ENCODE measurements at places on chromosomes 5 and 9. TPM values are rescaled to one million over a fixed set of nuclear protein-coding genes. Genes with fewer than 3 reads are reported as not detected.

EEIG1 gene
- polyA plus RNA-seq: 22.0 TPM

GRAMD2B gene
- 34.6 TPM for polyA plus RNA-seq

DNA sequence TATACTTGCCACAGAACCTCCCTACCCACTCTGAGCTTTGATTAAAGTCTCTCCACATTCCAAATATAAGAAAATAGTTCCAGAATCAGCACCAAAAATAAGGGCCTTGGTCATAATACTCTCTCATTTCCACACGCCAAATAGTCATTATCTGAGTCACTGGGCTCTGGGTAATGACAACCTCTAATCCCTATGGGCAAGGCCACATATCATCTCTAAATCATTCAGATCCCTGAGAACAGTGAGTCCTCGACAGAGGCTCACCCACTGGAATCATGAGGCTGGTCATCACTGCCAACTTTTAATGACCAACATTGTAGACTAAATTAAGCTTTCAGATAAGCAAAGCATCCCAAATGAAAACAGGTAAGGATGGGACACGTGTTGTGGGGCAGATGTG lies 28.1 kb downstream of the FAM114A2 start:
- H3K27ac ChIP-seq: no peak overlapping the region
- no peak overlapping the region for H3K4me3 ChIP-seq
- H3K27me3 ChIP-seq: no peaks in the 10 kb centered on the region
- no peak for DNase-seq

DNA sequence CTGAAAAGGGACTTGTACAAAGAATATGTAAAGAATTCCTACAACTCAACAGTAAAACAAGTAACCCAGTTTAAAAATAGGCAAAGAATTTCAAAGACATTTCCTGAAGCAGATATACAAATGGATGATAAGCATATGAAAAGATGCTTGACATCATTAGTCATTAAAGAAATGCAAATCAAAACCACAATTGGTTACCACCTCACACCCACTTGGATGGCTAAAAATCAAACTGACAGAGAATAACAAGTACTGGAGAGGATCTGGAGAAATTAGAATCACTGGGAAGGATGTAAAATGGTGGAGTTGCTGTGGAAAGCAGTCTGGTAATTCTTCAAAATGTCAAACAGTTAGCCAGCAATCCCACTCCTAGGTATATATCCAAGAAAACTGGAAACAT lies 12.5 kb upstream of the FOXE1 start:
- no peaks in the 10 kb centered on the region for H3K4me1 ChIP-seq
- no peaks in the 10 kb centered on the region for H3K36me3 ChIP-seq

DNA sequence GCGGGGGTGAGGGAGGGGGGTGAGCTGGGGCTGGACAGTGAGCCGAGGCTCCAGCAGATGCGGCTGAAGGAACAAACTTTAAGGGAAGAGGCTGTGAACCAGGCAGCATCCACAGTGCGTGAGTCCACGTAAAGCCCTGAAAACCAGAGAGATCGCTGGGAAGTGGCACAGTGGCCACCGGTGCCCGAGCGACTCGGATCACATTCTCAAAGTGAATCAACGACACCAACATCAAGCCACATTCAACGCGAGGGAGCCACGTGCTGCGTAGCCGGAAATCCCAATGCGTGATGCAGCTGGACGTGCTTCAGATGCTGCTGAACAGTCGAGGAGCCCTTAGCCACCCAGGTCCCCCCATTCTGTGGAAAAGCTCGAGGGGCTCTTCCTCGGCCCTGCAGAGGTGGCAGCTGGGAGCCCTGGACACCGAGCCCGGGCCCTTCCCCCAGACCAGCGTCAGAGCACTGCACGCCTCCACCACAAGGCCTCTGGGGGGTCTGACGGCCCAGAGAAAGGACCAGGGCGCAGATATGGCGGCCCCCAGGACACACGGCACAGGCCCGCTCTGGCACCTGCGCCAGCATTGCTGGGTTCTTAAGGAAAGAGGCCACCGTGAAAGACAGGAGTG lies 53.7 kb upstream of the EXOC3 start:
- peak; percentile 52 for DNase-seq
- H3K27me3 ChIP-seq: no peaks in the 10 kb centered on the region
- no peak overlapping the region for H3K4me3 ChIP-seq
- no peaks in the 10 kb centered on the region for H3K4me1 ChIP-seq
- no peak overlapping the region for H3K27ac ChIP-seq

PHF24 gene
- not detected for polyA plus RNA-seq

DNA sequence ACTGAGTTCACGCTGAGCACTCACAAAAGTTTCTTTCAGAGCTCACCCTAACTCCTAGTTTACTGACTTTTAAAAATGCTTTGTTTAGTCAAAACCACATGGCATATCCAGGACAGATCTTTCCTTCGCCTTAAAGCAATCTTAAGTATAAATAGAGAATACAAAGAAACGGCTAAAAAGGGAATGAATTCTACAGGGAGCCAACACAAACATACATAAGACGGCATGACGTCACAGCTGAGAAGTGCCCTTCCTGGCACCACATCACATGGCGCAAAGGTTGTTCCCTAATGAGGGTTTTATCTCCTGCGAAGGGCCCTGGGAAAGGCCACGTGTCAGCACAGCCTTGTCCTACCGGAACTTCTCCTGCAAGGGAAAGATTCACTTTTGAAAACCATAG lies 141.3 kb downstream of the IRX1 start:
- H3K4me3 ChIP-seq: no peak overlapping the region
- no peak overlapping the region for H3K27ac ChIP-seq
- no peak for DNase-seq
- H3K4me1 ChIP-seq: no peaks in the 10 kb centered on the region

DNA sequence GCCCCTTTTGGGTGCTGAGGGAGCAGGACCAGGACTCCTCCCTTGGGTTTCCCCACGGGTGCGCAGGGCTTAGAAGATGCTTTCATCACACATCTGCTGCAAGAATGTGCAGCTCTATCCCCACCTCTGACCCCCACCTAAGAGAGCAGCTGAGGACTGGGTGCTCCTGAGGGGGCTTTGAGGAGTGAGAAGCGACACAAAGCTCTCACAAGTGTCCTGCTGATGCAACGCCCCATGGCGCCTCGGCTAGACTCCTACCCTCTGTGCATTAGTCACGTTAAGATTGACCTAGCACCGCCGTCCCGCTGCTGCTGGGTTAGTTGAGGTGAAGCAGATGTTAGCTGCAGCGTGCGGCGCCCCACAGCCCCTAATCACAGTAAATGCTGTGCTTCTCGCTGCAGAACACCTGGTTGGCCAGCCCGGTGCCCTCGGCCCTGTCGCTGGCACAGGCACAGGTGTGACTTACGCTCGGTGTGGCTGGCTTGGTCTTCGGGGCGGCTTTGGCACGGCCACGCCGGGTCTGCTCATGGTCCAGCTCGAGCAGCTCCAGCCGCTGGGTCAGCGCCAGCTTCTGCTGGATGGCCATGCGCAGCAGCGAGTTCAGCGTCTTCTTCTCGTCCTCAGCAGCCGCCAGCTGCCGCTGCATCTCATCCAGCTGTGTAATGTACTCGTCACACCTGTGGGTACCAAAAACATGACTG lies 45.0 kb upstream of the IPPK start:
- H3K4me1 ChIP-seq: no peaks in the 10 kb centered on the region
- H3K36me3 ChIP-seq: peaks cover 19% of the 10 kb centered on the region
- peak; percentile 43 for DNase-seq
- no peak overlapping the region for H3K27ac ChIP-seq
- no peak overlapping the region for H3K4me3 ChIP-seq

DNA sequence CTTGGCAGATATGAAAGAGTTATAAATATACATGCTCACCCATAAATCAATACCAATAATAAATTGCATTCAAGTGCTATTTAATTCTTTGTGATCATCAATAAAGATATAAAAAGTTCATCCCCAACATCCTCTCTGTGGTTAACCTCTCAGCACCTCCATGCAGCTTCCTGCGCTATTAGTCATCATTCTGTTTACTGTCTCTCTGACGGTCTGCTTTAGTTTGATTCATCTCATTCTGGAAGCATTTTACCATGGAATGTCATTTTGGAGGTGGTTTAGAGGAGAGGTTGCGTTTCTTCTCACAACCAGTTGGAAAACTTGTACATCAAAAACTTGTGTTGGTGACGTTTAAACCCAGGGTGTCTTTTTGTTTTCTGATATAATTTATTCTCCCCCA lies 486.6 kb downstream of the BRINP1 start:
- no peaks in the 10 kb centered on the region for H3K4me1 ChIP-seq
- no peak overlapping the region for H3K4me3 ChIP-seq
- H3K27ac ChIP-seq: no peak overlapping the region
- no peak for DNase-seq
- H3K27me3 ChIP-seq: peaks cover 1% of the 10 kb centered on the region
- H3K36me3 ChIP-seq: no peaks in the 10 kb centered on the region

DNA sequence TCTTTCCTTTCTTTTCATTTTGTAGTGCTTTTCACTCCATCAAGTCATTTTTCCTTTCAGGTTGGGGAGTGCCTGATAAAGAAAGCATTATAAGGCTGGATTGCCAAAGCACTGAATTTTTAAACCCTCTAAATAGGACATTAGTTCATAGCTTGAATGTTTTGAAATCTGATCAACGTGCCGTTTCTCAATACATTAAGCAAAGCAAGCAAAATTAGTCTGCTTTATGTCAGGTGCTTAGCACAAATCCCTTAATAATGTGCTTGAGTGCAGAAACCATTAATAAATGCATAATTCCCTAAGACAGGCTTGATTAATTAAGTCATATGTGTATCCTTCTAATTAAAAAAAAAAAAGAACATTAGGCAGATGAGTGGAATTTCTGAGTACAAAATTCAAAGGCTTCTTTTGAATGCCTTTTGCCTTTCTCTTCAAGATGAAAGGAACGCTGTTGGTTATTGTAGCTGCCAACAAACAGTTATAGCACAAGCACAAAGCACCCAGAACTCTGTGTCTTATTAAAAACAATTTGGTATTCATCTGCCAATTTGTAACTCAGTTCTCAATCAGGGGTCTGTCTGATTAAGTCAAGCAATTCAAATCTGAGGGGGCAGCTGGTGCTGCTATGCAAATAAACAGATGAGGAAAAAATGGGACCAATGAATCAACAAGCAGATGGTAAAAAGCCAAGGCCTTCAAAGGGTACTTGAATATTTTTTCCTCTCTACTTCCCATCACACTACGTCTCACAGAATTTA lies 233.7 kb downstream of the TLE1 start:
- H3K36me3 ChIP-seq: no peaks in the 10 kb centered on the region
- H3K27ac ChIP-seq: no peak overlapping the region
- H3K4me1 ChIP-seq: peaks cover 2% of the 10 kb centered on the region
- no peaks in the 10 kb centered on the region for H3K27me3 ChIP-seq
- no peak overlapping the region for H3K4me3 ChIP-seq

DNA sequence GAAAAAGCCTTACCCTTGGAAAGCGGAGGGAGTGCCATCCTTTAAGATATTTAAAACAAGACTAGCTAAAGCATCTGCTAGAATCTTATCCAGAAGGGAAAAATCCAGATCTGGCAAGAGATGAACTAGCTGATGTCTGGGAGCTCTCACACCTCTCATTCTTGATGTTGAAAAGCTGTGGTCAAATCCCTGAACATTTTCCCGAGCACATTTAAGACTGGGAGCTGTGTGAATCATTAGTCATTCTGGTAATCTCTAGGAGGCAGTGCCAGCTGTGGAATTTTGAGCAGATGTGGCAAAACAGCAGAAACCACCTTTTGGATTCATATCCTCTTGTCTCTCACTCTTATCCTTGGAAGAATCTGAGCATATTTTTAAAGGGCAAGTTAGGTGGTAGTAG lies 218.0 kb downstream of the MAN2A1 start:
- no peaks in the 10 kb centered on the region for H3K36me3 ChIP-seq
- no peaks in the 10 kb centered on the region for H3K27me3 ChIP-seq
- no peak overlapping the region for H3K27ac ChIP-seq
- DNase-seq: no peak
- H3K4me3 ChIP-seq: no peak overlapping the region
- peaks cover 3% of the 10 kb centered on the region for H3K4me1 ChIP-seq

DNA sequence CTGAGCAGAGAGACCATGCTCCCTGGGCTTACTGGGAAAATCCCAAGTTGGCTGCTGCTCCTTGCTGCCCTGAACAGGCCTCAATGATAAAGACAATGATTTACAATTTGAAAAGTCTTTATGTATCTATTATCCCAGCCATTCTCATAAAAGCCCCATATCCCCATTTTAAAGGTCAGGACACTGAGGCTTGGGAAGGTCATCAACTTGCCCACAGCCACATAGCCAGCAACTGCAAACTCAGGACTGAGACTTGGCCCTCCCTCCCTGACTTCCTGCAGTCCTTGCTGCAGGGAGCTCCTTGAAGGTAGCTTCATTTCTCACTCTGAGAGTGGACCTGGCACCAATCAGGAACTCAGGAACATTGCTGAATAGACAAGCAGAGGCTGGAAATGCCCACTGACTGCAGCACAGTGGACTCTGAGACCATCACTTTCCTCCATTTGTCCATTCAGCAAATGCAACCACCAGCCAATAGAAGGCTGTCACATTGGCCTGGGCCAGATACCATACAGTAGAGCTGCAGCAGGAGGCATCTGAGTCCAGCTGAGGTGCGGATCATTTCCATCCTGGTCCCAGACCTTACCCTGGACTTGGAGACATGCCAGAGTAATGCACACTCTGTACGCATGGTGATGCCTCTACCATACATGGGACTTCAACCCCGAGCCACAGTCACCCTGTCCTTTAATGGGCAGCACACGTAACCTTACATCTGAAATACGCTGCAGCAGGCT lies 18.3 kb downstream of the TNIP1 start:
- no peak overlapping the region for H3K4me3 ChIP-seq
- peaks cover 4% of the 10 kb centered on the region for H3K4me1 ChIP-seq
- H3K27me3 ChIP-seq: no peaks in the 10 kb centered on the region
- no peak for DNase-seq
- no peaks in the 10 kb centered on the region for H3K36me3 ChIP-seq
- H3K27ac ChIP-seq: no peak overlapping the region

ABLIM3 gene
- polyA plus RNA-seq: 15.8 TPM

- no peak overlapping the region for H3K4me3 ChIP-seq
- no peaks in the 10 kb centered on the region for H3K36me3 ChIP-seq
- peak overlapping the region; percentile 77 for H3K27ac ChIP-seq
Observed at GRCh38 chr9:16505199-16505598, 365.3 kb downstream of the BNC2 start.

BHMT2 gene
- polyA plus RNA-seq: 17.2 TPM

DNA sequence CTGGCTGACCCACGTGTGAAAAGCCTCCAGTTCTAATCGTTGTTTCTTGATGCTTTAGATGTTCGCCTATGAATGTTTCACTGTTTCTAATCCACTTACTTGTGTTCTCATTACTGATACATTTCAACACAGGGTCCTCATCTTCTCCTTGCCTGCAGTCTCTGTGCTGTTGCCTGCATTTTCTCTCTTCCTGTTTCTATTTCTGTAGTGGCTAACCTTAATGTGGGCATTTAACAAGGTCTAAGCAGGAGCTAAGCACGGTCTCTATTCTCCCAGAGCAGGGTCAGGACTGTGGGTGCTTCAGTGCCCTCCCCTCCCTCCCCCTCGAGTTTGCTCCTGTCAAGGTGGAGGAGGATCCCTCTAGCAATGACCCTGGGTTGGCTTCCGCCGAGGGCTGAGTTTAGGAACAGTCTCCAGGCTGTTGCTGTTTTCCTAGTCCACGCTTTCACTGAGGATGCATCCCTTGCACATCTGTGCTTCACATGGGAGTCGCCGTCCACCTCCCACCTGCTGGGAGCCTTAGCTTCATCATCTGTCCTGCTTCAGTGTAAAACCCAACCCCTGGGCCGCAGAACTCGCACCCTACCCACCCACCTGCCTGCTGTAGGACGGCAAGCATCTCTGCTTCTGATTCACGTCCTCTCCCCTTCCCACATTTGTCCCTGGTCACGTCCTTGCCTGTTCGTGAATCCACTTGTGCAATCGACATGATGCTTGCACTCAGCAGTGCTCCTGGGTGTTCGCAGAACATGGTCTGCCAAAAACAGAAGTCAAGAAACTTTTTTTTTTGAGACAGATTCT lies 2.4 kb upstream of the EXOC3 start:
- no peaks in the 10 kb centered on the region for H3K27me3 ChIP-seq
- DNase-seq: peak; percentile 45
- no peak overlapping the region for H3K27ac ChIP-seq
- no peaks in the 10 kb centered on the region for H3K4me1 ChIP-seq
- no peaks in the 10 kb centered on the region for H3K36me3 ChIP-seq
